ENCODE measurements at places on chromosomes 7 and 10.

GRCh38 chr10:45370202-45370955, 3.6 kb upstream of the ALOX5 start:
- no peak for DNase-seq

- no peak for DNase-seq
These were observed 236.2 kb downstream of the SKIDA1 start for GRCh38 chr10:21289271-21289670.

- DNase-seq: no peak
These were observed 357.1 kb downstream of the SEMA3D start for GRCh38 chr7:84829719-84830118.

GRCh38 chr7:111771638-111772037, 209.3 kb upstream of the IMMP2L start:
- no peak for DNase-seq

DNA sequence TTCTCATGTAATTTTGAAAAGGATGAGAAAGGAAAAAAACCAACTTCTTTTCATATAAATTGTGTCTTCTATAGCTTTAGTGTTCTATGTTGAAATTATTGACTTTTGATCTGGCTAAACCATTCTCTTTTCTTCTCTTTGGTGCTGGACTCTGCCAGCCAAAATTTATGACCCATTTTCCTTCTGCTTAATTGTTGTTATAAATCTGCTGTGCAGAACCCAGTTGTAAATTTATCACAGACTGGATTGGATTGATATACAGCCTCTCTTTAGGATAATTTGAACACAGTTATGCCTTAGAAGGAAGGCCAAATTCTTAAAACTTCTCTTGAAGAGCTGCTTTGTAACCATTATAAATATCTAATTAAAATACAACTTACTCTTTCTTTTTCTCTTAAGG, 93.8 kb downstream of the PARP12 start:
- DNase-seq: no peak

DNA sequence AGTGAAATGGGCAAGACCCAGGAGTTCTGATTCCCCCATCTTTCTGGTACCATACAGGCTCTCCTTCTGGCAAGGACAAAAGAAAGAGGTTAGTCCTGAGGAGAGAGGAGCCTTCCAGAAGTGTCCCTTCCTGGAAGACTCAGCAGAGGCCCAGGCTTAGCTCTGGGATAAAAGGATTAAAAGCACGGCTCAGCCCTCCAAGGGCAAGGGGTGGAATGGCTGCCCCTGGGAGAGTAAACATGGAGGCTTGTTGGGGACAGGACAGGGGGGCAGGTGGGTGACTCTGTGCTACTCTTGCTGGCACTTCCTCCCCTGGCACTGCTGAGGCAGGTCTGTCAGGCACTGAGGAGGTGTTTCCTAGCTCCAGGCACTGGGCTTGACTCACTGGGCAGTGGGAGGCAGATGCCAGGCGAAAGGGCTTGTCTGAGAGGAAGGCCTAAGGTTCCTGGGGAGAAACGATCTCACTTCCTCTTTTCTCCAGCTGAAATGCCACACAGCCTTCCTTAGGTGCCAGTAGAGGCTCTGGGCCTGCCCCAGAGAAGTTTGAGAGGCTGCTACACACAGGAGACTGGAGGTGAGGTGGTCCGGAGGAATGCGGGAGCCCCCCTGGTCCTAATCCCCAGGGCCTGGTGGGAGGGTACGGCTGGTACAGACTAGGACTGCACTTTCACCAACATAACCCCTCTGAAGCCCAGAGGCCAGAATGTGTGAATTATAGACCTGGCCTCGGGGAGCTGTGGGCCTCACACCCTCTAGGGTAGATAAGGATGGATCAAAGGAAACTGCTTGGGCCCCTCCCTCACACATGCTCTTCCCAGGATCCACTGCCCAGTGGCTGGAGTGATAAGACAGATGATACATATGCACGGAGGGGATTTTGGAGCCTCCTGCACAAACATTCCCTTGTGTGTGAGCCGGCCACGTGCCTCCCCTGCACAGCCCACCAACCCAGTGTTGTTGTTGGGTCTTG, 63.2 kb upstream of the PODXL start:
- no peak for DNase-seq

All from AG04450 (cell line).